ENCODE measurements at places on chromosomes 2 and 18. TPM values are rescaled to one million over a fixed set of nuclear protein-coding genes. Genes with fewer than 3 reads are reported as not detected.

The CD8B2 gene
- 0.10 TPM for total RNA-seq

DNA sequence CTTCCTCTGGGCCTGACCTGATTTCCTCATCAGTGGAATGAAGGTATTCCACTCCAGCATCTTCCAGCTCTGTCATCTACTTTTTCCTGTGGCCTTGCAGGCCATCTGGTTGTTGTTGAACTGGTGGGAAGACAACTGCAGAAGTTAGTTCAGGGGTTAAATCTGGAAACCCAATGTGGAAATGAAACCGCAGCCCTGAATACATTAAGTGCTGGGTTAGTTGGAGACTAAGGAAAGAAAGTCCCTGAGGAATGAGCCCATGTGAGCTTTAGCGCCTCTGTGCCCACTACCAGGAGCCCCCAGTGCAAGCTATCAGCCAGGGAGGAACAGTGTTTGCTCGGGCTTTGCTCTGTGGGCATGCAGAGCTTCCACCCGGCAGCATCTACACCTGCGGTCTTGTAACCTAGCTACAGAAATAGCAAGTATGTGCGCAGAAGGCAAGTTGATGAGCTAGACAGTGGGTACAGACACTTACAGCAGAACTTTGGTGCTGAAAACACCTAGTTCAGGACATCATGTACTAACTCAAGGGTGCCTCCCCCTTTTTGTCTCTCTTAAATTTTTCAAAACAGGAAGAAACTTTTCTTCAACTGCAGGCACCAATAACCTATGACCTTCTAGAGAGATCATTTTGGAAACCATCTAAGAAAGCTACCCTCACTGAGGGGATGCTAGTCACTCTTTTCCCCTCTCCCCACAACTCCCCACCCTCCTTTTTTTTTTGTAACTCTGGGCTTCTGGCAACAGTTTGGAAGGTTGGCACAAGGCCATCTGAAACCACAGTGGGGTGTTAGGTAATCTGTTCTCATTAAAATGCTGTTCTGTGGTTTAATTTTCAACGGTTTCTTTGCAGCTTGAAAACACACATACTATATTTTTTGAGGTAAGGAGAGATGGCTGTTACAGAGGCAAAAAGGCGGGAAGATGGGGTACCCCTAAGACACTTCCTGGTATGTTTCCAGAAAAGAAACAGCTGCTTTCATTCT is 18.3 kb upstream of the CXCR4 start:
- no peak overlapping the region for H3K4me3 ChIP-seq
- H3K4me1 ChIP-seq, result no peaks in the 10 kb centered on the region
- H3K27me3 ChIP-seq, result no peaks in the 10 kb centered on the region

DNA sequence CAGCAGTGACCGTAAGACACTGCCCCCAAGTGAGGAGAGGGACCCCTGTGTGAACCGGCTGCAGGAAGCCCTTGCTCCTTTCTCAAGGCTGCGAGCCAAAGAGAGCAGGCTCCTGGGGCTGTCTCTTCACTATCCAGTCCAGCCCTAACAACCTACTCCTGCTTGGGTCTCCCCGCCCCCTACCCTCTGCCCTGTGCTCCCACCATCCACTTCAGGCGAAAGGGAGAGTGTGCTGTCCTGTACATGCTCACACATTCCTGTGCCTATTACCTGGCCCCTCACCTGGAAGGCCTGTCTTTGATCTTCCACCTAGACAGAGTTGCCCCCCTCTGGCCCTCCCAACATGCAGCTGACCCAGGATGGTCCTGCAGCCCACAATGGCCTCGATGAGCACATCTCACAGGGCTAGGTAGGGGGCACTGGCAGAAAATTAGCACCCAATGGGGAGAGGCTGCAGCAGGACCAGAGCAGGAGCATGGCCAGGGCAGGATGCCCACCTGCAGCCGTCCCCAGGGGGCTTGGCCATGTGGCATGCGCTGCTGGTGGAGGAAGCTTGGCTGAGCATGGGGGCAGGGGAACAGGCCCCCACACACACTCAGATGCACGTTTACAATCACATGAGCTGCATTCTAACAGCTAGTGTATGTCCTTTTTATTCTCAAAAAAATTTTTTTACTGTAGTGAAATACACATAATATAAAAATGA is 93.5 kb downstream of the POLR1A start:
- no peak overlapping the region for H3K27ac ChIP-seq
- H3K4me1 ChIP-seq, result no peaks in the 10 kb centered on the region
- H3K36me3 ChIP-seq, result no peaks in the 10 kb centered on the region
- H3K27me3 ChIP-seq, result no peaks in the 10 kb centered on the region
- H3K4me3 ChIP-seq, result no peak overlapping the region
- DNase-seq, result peak; percentile 34

The ANKRD36B gene
- total RNA-seq, result 36.4 TPM

DNA sequence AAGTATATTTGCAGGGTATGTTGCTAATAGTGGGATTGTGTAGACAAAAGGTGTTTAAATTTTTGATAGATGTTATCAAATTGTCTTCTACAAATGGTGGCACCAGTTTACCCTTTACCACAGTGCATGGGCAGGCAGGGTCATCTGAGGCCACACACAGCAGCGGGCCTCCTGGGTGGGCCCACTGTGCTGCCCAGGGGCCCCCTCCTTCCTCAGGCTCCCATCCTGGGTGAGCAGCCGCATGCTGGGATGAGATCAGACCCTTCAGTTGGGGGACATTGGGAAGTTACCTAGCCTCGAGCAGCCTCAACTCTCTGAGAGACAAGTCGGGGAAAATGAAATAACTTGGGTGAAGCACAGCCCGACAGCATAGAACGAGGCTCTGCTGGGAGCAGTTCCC is 9.7 kb downstream of the MYO7B start:
- H3K36me3 ChIP-seq, result no peaks in the 10 kb centered on the region
- no peaks in the 10 kb centered on the region for H3K4me1 ChIP-seq
- DNase-seq, result no peak

All from aorta (tissue), 5 donors.